Stimulated activated CD4-positive, alpha-beta T cell treated with anti-CD3 and anti-CD28 coated beads, Interleukin-4, amount 100 ng/mL, for 4 hours (primary cell): ENCODE measurements at places on chromosomes 4 and X.
A peak's percentile ranks its signal among the peaks of the same experiment; 100 is the strongest.

DNA sequence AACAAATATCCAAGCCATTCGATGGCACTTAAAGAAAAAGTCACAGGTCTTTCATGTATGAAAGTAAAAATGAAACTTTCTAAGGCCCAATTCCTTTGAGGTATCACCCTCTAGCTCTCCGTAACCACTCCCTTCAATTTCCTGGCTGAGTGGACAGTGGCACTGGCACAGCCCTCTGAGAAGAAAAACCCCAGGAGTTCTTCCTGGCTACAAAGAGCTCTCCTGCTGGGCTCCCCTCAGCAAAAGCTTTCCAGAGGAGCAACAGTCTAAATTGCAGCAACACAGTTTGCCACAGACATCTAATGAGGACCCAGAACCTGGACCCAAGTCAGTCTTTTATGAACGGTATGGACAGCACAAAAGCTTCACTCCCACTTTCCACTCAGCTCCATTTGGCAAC lies 71.8 kb downstream of the FUNDC1 start:
- DNase-seq = no peak

DNA sequence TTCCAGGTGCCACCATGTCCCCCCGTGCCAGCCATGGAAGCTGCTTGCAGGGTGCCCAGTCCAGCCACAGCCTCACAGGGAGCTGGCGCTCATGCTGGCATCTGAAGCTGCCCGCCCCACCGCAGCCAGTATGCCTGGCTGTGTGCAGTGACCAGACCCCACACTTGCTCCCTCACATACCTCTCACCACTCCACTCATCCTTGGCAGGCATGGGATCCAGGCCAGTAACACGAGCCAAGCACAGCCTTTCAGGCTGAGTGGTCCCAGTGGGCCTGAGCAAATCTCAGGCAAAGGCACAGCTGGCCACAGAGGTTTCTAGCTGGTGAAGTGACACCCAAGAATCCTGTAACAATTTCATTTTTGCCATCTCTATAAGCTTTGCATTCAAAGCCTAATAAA lies 48.4 kb upstream of the SEC24B start:
- no peak for DNase-seq

DNA sequence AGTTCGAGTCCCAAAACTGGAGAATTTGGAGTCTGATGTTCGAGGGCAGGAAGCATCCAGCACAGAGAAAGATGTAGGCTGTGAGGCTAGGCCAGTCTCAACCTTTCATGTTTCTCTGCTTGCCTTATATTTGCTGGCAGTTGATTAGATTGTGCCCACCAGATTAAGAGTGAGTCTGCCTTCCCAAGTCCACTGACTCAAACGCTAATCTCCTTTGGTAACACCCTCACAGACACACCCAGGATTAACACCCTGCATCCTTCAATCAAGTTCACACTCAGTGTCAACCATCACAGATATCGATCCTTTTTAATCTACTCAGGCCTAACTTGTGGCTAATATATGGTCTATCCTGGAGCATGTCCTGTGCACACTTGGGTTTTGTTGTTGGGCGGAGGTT lies 18.0 kb upstream of the MAEA start:
- no peak for DNase-seq

DNA sequence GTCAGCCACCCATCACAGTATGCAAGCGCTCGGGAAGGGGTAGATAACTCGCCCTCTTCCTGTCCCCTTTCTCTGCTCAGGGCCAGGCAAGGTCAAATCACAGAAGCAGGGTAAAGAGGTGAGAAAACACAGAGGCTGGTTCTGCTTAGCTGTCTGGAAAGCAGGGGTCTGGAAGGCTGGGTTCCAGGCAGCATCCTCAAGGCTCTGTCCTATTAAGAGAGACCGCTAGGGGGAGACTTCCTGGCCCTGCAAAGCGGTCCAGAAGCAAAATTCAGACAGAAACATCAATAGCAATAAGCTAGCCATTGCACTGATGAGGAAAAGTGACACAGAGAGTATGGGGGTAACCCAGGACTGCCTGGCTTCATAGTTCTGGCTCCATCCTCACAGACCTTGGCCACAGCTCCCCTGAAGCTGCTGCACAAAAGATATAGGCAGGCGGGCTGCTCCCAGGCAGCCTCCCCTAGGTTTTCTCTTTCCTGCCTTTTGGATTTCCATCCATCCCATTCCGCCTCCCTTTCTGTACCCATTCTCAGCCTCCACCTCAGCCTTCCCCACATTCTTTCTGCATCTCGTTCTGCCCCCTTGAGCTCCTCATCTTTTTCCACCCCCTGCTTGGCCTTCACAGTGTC lies 308.5 kb downstream of the EVC2 start:
- DNase-seq = no peak

DNA sequence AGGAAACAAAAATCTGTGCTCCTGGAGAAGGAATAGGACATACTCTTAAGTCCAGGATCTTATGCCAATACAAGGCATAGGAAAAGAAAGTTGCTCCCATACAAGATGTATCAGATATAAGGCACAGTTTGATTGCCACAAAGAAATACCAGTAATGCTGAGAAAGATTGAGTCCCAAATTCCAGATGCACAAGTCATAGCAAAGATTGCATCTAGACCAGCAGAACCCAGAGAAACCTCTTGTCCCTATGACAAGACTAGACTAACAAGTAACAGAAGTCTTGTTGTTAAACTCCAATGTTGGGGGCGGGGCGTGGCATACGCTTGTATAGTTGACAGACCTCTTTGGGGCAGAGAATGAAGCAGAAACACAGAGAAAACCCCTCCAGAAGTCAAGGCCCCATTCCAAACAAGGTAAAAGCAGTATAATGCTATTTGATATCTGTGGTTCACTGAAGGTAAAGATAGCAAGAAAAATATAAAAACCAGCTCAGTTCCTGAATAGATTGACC lies 671.5 kb upstream of the GRIA3 start:
- DNase-seq = no peak

GRCh38 chrX:133953078-133953477 lies 32.3 kb downstream of the GPC3 start:
- no peak for DNase-seq

GRCh38 chrX:134244043-134244442 lies 7.1 kb downstream of the CCDC160 start:
- no peak for DNase-seq

DNA sequence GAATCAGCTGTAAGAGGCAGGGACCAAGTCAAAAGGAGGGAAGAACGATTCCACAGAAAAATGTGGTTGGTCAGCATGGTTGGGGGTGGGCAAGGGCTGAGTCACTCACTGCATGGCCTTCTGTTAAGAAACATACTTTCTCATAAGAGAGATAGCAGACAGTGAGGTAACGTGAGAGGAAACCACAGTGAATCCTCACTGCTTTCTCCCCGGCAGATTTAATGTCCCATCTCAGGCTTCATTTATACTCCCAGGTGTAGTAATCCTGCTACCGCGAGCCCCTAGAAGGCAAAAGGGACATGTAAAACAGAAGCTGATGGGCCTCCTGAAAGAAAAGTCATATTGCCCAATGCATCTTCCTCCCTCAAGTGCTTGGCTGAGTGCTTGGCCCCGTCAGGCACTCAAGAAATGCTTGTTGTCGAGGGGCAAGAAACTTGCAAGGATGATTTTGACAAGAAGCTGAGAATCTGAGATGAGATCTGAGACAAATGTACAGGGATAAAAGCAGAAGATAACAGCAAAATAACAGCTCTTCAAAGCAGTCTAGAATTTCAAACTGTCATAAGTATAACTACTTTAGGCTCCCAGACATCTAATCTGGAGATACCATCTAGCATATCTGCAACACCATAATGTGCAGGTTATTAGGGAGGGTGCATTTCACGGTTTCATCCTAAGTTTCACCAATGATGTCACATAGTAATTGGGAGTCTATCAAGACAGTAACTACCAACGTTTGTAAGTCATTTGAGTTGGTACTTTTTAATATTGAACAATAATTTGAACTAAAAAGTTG lies 40.2 kb downstream of the SH3KBP1 start:
- DNase-seq = peak; percentile 30
